NCI-H2171 treated with DMSO at 0.1 percent for 48 hours (cell line): ENCODE measurements at places on chromosomes 5 and 9.

DNA sequence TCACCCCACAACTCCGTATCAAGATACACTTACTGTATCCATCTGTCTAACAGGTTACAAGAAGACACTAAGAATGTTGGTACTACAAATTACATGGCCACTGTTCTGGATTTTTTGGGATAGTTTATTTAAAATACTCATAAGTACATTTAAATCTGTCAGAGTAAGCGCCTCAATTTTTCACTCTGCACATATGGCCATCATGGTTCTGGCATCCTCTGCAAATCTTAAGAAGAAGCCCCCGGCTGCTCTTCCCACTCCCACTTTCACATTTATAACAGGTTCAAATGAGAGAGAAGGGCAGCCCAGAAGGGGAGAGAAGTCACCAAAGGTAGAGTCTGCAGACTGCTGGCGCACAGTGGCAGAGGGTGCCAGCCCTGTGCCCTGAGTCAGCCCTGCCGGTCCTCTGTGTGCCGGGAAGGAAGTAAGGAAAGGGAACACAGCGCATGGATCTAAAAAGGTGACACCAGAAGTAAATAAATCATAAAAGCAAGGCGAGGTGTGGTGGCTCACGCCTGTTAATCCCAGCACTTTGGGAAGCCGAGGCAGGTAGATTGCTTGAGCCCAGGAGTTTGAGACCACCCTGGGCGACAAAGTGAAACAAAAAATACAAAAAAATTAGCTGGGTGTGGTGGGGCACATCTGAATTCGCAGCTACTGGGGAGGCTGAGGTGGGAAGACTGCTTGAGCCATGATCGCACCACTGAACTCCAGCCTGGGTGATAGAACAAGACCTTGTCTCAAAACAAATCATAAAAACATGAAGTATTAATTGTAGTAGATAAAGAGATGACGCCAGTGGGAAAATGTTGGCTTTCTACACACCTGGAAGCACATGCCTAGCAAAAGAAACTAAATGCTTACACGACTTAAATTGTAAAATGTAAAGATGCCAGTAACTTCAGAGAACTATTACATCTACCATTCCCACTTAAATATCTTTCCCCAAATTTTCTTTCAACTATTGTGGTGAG is 30.0 kb downstream of the RNF130 start:
- DNase-seq, result no peak

- no peak for DNase-seq
These were observed 105.6 kb upstream of the CDH10 start for GRCh38 chr5:24750355-24750754.

DNA sequence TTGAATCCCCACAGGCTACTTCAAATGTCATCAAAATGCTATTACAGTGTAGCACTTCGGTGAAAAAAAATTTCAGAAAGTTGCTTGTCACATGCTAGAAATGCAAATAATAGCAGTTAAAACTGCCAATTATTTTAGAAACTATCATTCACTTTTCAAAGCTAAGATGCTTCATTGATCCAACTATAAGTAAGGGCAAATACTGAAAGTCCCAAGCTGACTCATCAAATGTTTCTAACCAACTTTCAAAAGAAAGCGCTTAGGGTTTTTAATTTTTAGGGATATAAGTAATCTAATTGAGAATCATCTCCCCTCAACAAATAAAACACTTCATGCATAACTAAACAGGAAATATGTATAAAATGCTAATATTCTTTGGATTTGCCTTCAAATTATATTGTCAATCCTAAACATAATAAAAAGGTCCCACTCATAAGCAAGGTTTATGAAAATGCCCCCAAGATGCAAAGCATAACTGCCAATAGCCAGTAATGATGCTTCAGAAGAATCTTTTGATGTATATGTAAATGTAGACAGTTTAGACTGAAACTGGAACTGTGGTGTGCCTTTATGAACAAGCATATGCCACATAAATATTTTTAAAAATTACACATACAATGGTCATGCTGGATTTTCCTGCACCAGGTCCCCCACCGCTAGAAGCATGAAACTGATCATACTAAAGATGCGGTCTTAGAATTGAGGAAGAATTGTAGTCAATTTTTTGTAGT is 12.2 kb downstream of the ACTL7A start:
- DNase-seq, result no peak

DNA sequence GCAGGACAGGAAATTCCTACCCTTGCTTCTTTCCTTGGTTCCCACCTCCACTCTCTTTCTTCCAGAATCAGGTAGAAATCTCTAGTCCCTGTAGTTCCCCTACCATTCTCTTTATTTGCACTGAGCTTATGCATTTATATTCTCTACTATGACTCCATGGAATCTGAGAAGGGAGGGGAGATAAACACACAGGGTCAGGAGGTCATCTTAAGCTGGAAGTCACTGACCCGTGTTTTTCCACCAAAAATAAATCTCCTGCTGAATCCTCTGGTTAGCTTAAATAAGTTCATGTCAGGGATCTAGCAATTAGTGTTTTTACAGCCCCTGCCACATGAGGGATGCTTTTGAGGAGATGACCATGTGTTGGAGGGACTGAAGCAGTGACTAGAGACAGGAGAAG is 3.7 kb downstream of the ACTL7B start:
- no peak for DNase-seq

- DNase-seq, result no peak
These were observed 60.1 kb upstream of the CLINT1 start for GRCh38 chr5:157918811-157919742.

DNA sequence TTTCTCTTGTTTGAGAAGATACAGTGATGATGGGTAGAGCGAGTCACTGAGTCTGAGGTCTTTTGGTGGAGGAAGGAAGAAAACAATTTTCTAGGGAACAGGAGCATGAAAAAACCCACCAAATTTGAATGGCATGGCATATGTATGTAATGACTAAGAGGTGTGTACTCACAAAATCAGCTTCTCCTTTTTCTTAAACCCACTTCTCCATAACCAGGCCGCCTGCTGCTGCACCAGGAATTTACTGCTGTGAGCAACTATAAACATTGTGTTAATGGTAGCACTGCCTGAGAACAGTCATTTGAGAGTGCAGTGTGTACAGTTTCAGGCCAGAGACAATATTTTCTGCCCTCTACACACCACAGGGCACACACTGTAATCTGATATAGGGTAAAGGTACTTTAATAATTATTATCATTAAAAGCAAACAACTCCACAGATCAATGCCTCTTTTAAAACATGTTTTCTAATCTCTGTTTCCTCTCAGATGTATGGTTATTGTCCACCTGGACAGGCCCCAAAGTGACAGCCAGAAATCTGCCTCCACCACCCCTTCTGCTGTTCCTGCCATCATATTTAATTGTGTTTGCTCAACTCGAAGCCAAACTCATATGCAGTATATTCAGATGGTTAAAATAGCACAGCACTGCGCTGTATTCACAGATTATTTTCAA is 241.6 kb downstream of the KIAA0825 start:
- DNase-seq, result no peak

GRCh38 chr5:155686131-155686530 is 640.8 kb upstream of the SGCD start:
- DNase-seq, result no peak

DNA sequence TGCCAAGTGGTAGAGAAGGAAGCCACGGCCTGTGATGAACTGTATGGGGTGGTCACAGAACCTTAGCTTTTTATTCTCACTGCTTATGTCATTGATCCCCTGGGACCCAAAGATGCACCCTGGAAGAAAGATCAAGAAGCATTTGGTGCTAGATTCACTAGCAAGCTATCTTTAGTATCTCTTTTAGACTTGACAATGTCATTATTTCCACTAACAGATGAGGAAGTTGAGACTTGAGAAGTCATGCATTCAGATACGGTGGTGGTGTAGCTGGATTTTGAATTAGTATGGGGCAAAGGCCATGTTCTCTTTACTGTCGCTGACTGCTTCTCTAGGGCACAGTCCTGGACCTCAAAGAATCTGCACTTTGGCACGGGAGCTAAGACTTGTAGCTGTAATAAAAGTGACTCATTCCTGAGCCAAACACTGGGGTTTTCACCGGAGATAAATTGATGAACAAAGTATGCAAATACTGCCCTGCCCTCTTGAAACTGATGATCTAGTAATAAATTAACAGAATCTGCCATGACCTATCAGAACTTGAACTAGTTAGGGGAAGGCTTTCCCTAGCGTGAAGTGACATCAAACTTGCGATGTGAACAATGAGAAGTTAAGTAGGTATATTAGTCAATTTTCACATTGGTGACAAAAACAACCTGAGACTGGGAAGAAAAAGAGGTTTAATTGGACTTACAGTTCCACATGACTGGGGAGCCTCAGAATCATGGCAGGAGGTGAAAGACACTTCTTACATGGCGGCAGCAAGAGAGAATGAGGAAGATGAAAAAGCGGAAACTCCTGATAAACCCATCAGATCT is 5.4 kb downstream of the GDA start:
- DNase-seq, result no peak

- peak; percentile 48 for DNase-seq
These were observed 15.8 kb upstream of the PSAT1 start for GRCh38 chr9:78280982-78281668.

- DNase-seq, result no peak
These were observed 45.5 kb downstream of the SPOCK1 start for GRCh38 chr5:137453483-137454080.

- DNase-seq, result peak; percentile 76
These were observed 1.3 kb upstream of the PLPPR1 start for GRCh38 chr9:101027236-101027635.

GRCh38 chr9:132293145-132293721 is 61.6 kb downstream of the SETX start:
- DNase-seq, result no peak

- no peak for DNase-seq
These were observed 124.4 kb downstream of the TENT4A start for GRCh38 chr5:6837519-6838110.

GRCh38 chr9:109355564-109356297 is 34.9 kb upstream of the EPB41L4B start:
- DNase-seq, result peak; percentile 5

GRCh38 chr9:70581214-70581954 is 166.9 kb upstream of the KLF9 start:
- no peak for DNase-seq
